SIG-M5 (cell line): ENCODE measurements at places on chromosomes 3 and 15.

DNA sequence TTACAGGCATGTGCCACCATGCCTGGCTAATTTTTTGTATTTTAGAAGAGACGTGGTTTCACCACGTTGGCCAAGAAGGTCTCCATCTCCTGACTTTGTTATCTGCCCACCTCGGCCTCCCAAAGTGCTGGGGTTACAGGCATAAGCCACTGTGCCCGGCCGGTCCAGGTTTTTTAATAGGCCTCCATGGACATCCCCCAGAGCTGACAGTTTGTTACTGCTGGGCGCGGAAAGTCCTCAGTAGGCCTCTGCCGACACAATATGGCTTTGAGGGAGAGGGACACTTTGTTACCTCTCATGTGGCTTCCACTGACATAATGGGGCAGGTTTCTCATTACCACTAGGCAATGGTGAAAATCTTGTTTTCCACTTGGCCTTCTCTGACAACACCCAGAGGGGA lies 152.0 kb downstream of the WNT7A start:
- DNase-seq: no peak

DNA sequence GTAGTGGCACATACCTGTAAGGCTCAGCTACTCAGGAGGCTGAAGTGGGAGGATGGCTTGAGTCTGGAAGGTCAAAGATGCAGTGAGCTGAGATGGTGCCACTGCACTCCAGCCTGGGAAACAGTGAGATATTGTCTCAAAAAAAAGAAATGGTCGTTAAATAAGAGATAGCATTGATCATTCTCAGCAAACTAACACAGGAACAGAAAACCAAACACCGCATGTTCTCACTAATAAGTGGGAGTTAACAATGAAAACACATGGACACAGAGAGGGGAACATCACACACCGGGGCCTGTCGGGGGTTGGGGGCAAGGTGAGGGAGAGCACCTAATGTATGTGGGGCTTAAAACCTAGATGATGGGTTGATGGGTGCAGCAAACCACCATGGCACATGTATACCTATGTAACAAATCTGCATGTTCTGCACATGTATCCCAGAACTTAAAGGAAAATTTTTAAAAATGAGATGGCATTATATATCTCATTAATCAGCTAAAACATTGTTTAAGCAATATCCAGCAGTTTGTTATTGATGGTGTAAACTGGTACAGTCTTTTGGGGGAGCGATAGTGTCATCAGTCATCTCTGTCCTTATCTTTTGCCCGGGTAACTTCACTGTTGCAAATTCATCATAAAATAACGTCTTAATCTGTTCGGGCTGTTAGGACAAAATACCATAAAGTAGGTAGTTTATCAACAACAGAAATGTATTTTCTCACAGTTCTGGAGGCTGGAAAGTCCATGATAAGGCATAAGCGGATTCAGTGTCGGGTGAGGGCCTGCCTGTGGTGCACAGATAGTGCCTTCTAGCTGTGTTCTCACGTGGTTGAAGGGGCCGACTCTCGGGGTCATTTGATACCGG lies 1.7 kb upstream of the MAN2A2 start:
- no peak for DNase-seq

DNA sequence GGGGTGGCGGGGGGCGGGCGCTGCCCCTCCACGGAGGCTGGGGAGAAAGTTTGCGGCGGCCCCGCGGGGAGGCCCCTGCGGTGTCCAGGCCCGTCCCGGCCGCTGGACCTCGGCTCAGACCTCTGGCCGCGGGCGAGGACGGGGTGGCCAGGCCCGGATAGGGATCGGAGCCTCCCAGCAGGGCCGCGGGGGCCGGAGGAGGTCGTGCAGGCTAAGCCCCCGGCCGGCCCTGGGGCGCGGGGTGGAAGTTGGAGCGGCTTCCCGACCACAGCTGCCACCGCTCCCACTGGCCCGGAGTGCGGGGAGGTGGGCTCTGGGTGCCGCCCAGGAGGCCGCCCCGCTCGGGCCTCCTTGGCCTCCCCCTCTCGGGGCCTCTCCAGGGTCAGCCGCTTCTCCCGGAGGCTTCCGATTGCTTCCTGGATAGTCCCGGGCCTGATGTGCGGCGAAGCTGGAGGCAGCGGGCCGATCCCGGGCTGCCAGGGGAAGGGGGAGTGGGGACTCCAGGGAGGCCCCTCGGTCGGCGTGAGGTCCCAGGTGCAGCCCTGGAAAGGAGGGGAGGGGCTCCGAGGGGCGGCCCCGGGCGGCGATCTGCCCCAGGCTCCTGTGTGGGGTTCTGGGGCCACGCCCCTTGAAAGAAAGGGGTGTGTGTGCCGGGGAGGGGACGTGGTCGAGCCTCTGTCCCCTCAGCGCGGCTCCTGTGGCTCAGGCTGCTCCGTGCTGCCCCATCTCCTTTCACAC lies 907 bp downstream of the PLXNA1 start:
- DNase-seq: no peak

DNA sequence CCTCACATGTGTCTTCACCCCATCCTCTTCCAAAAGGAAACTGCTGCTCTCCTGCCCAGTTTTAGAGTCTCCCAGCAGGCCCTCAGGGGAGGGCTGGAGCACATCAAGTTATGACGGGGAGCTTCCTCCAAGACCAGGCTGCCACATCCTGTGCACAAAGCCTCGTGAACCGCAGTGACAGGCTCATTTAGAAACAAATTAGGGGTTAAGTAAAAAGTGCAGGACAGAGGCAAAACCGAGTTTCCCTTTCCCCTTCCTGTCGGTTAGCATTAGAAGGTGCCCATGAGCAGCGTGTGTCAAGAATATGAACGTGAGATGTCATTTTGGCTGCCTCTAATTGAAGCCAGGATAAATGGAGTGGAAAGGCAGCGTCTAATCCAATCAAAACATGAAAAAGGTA lies 199.7 kb downstream of the ARRDC4 start:
- no peak for DNase-seq

DNA sequence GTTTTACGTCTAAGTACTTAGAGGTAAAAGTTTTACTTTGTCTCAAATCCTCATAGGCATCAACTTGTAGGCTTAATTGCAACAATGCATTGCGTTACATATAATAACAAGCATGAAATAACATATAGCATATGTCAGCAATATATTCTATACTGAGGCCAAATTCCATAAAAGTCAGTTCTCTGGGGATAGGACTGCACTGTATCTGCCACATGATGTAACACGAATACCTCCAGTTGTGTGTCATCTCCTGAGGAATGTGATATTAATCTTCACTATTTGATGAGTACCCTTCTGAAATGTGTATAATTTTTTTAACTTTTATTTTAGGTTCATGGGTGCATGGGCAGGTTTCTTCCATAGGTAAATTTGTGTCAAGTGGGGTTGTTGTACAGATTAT lies 126.4 kb downstream of the IMPG2 start:
- no peak for DNase-seq
